T-cell (primary cell): ENCODE measurements at places on chromosomes 7 and 10.

DNA sequence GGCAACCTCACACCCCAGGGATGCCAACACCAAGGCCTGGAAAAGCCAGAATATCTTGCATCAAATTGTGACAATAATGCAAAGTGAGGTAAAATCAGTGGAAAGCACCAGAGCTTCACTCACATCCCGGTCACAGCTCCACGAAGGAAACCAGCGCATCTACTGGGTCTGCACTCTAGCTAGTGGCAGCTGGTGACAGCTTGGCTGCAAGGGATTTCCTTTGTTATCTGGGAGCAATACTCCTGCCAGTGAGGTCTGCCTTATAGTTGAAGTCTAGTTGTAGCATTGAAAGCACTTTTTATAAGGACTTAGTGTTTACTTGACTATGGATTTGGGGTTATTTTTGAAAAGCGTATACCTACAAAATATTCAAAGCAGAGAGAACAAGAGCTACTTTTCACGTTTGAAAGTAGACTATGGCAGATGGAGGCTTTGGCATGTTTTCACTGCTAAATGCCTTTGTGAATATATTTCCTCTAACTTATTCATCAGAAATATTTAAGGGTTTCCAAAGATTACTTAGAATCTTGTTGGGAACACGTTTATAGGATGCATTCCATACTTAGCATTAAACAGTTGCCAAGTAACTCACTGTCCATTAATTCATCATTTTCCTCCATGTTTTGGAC is 26.1 kb downstream of the WDFY4 start:
- no peak for DNase-seq

DNA sequence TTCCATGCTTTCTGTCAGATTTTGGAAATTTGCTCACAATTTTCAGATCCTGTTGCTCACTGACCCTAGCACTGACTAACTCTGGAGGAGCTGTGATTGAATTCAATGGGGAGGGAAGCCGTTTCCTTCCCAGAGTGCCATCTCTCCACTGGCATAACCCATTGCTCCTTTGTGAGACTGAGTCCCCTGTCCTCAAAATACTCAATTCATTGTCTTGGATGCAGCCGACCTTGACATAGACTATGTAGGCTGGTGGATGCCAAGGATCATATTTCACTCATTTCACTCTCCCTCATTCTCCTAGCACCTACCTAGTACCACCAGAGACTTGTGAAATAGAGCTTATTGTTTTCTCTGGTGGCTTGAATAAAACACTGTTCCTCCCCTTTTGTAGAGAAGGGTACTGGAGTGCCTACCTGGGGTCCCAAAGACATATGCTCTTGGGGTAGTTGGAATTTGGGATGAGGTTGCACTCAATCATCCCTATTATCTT is 511.3 kb upstream of the ZMIZ1 start:
- DNase-seq, result no peak

GRCh38 chr7:47292832-47293309 is 289.0 kb downstream of the TNS3 start:
- no peak for DNase-seq

GRCh38 chr7:99141841-99142726 is 1.8 kb downstream of the SMURF1 start:
- peak; percentile 45 for DNase-seq

GRCh38 chr7:112255388-112255720 is 48.9 kb downstream of the ZNF277 start:
- DNase-seq, result no peak

DNA sequence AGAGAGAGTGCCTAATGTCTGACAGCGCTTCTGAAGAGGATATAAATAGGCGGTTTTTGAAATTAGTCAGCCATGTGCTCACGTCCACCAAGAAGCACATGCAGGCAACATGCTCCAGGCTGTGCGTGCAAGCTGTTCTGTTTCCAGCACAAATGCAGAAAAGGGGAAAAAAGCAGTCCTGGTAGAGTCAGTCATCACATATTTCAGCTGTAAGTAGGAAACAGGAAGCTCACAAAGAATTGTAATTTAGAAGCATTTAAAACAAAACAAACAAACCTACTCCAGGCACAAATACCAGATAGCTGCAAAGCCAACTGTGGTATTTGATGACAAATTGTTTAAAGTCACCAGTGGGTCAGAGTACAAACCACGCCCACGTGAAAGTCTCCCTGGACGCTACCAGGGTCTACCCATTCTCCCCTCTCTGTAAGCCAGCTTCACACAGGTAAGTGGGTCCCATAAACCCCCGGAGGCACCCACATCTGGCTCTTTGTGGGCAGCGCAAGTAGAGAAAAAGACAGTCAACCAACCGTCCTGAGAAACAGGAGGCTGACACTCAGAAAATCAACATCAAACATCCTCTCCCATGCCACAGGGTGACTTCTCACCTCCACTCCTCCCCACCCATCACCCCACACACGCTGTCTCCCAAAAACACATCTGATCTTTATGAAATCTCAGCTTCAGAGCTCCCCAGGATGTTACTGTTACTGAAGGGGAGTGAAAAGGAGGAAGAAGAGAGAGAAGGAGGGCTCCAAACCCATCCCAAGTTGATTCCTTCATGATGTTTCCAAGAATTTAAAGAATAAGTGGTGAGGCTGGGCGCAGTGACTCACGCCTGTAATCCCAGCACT is 186.4 kb downstream of the FAM107B start:
- peak; percentile 22 for DNase-seq

- no peak for DNase-seq
Observed at GRCh38 chr7:44767134-44767911, 18.7 kb downstream of the ZMIZ2 start.

- DNase-seq, result no peak
Observed at GRCh38 chr10:44769450-44769849, 141.7 kb upstream of the TMEM72 start.

DNA sequence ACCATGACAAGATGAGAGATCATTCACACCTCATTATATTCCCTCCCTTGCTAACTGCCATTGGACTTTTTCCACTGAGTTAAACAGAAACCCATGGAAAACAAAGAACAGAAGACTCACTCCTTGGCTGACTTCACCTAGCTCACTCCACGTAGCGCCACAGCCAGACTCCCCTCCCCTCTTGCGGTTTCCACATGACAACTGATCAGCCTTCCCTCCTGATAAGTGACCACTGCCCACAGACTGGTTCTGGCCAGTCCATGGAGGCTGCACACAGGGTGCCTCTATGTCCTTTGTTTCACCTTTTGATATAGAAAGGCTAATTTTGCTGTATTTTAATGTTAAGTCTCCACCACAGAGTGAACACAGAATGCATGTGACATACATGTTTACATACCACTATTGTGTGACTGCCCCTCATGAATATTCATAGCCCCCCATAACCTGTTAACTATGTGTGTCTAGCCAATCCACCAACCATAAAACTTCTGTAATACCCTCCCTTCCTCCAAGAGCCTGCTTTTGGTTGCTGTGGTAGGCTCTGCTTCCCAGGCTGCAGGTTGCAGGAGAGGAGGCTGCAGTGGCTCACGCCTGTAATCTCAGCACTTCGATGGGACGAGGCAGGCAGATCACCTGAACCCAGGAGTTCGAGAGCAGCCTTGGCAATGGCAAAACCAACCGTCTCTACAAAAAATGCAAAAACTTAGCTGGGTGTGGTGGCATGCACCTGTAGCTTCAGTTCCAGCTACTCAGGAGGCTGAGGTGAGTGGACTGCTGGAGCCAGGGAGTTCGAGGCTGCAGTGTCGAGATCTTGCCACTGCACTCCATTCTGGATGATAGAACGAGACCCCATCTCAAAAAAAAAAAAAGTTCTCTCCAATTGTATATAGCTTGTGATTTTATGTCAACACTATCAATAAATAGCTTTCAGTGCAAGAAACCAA is 10.0 kb upstream of the IFIT5 start:
- no peak for DNase-seq

GRCh38 chr7:127690337-127690736 is 38.3 kb downstream of the SND1 start:
- DNase-seq, result no peak

GRCh38 chr7:929311-929711 is 25.2 kb downstream of the ADAP1 start:
- DNase-seq, result no peak

DNA sequence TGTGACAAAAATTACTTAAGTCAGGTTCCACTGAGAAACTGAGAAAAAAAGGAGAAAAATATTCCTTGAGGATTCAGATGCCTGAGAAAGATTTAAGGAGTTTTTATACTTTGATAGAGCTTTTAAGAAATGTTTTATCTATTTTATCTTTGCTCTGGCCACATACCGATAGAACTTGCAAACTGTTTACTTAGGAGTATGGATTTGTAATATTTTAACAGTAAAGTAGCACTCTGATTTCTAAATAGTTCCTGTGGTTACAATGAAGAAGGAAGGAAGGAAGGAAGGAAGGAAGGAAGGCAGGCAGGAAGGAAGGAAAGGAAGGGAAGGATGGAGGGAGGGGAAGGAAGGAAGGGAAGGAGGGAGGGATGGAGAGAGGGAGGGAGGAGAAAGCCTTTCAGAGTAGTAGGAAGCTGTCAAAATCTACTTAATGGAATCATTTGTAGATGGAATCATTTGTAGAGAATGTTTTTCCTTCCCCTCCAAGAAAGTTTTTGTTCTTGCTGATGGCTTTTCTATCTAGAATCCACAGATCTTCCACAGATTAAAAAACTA is 489.0 kb upstream of the ANKRD30A start:
- DNase-seq, result no peak

DNA sequence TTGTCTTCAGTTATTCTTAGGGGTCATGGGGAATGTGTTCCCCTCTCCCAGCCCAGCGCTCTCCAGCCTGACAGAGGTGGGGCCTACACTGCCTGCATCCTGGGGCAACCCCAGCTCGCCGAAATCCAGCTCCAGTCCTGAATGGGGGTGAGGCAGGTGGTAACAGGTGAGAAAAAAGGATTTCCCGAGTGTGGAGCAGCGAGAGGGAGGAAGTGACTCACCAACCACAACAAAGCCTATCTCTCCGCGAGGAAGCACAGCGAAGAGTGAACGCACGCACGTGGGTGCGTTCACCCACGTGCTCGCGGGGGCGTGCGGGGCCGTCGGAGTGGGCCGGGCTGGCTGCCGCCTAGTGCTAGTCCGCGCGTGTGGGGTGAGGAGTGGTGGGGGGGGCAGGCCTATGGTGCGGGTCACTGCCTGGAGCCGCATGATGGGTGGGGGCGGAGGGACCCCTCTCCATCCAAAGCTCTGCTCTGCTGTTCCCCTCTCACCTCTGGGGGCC is 855 bp upstream of the PALD1 start:
- DNase-seq, result peak; percentile 75

GRCh38 chr10:102835007-102835482 is 2.2 kb downstream of the CYP17A1 start:
- peak; percentile 75 for DNase-seq

DNA sequence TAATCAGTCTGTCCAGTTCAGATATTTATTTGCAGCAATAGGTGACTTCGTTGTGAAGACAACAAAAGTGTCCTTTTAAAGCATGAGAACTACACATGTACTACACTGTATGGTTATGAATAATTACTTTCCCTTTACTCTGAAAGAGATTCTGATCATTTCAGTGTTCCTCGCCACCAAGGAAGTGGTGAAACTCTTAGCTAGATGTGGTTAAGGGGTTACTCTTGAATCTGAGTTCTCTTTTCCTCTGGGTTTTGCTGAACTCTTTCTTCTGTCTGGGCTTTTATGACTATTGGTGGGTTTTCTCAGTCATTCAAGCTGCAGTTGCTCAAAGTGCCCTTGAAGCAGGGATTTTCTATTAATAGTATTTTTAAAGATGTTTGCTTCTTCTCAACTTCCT is 127.9 kb upstream of the SEM1 start:
- peak; percentile 10 for DNase-seq

- no peak for DNase-seq
Observed at GRCh38 chr10:29828956-29829355, 194.2 kb upstream of the SVIL start.

DNA sequence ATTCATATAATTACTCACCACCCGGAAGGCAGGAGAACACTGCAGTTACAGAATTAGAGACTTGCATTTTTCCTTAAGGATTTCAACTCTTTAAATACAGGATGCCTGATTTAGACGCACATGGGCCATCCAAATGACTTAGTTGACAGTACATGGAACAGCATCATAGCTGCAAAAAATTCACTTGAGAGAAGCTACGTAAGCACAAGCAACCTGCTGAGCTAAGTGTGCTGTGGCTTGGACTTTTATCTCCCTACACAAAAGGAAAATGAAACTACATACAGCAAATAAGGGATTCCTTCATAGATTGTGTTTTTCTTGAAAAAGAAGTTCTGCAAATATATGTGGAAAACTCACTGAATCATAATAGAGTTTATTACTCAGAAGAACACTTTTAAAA is 152.6 kb downstream of the POU6F2 start:
- no peak for DNase-seq

GRCh38 chr7:35036361-35037171 is 719 bp downstream of the DPY19L1 start:
- DNase-seq, result peak; percentile 24

DNA sequence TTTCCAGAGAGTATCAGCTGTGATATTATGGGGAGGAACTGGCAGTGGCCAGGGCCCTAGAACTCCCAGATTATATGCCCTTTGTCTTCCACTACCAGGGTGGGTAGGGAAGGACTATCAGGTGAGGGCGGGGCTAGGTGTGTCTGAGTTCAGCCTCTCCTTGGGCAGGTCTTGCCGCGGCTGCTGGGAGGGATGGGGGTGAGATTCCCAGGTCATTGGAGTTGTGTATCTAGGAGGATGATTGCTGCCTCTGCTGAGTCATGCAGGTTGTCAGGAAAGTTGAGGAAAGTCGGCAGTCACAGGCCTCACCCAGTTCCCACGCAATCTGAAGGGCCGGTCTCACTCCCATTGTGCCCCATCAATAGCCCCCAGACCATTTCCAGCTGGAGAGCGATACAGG is 185.2 kb downstream of the DKK1 start:
- no peak for DNase-seq

- DNase-seq, result no peak
Observed at GRCh38 chr7:149133028-149133710, 7.0 kb upstream of the ZNF425 start.

GRCh38 chr7:30974605-30975255 is 11.0 kb downstream of the GHRHR start:
- DNase-seq, result no peak

- no peak for DNase-seq
Observed at GRCh38 chr10:12769323-12770044, 232.0 kb downstream of the CCDC3 start.

- no peak for DNase-seq
Observed at GRCh38 chr7:99631295-99632109, 14.8 kb downstream of the ZSCAN25 start.

DNA sequence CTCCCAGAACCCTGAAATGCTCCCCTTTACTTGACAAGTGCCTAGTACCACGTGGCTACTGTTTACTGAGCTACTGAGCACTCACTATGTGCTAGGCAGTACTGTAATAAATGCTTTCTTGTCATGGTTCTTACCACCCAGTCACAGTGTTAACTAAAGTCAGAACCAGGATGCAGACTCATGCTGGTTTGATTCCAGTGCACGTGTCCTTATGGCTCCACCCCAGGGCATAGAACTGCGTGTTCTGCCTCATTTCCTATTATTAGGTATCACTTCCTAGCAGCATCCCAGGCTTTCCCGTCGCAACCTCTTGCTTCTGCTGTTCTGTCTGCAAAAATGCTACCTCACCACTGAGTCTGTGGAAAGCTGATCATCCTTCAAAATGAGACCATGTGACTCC is 71.7 kb upstream of the DOCK1 start:
- no peak for DNase-seq
